ENCODE measurements at places on chromosomes 4 and X. TPM values are rescaled to one million over a fixed set of nuclear protein-coding genes. Genes with fewer than 3 reads are reported as not detected.

NR0B1 gene
- not detected for total RNA-seq

NUDT11 gene
- 0.10 TPM for total RNA-seq

SFRP2 gene
- 5.2 TPM for total RNA-seq

SPARCL1 gene
- 154 TPM for total RNA-seq

FAM9B gene
- total RNA-seq: not detected

CXCL10 gene
- total RNA-seq: 0.40 TPM

ARSJ gene
- total RNA-seq: 1.4 TPM

GABRE gene
- total RNA-seq: 17.1 TPM

RASSF6 gene
- total RNA-seq: not detected

BEX1 gene
- total RNA-seq: 1.6 TPM

RNF150 gene
- total RNA-seq: 131 TPM

REPS2 gene
- total RNA-seq: 5.7 TPM

LRP2BP gene
- 3.2 TPM for total RNA-seq

DUSP21 gene
- total RNA-seq: not detected

DGKK gene
- total RNA-seq: not detected

PAGE4 gene
- not detected for total RNA-seq

FMR1NB gene
- not detected for total RNA-seq

XPNPEP2 gene
- 2.2 TPM for total RNA-seq

XAGE2 gene
- total RNA-seq: not detected

F11 gene
- 0.37 TPM for total RNA-seq

P2RY4 gene
- 0.16 TPM for total RNA-seq

NPNT gene
- 10.0 TPM for total RNA-seq

LNX1 gene
- total RNA-seq: 2.0 TPM

DOCK11 gene
- 4.0 TPM for total RNA-seq

USP38 gene
- total RNA-seq: 24.1 TPM

FGF16 gene
- total RNA-seq: not detected

WNK3 gene
- total RNA-seq: 0.37 TPM

USP17L30 gene
- not detected for total RNA-seq

KCTD8 gene
- 0.30 TPM for total RNA-seq

PAGE1 gene
- total RNA-seq: not detected

MID1 gene
- total RNA-seq: 11.0 TPM

PRR32 gene
- 0.24 TPM for total RNA-seq

FGFRL1 gene
- 36.6 TPM for total RNA-seq

TMPRSS11F gene
- not detected for total RNA-seq

IL13RA1 gene
- 29.5 TPM for total RNA-seq

RBM41 gene
- total RNA-seq: 14.3 TPM

CLDN34 gene
- not detected for total RNA-seq

MAGEA6 gene
- not detected for total RNA-seq

HMX1 gene
- total RNA-seq: not detected

DGKQ gene
- 5.2 TPM for total RNA-seq

WAS gene
- total RNA-seq: 0.86 TPM

MAGEB2 gene
- total RNA-seq: not detected

GAGE13 gene
- not detected for total RNA-seq

APLN gene
- 27.1 TPM for total RNA-seq

DNAJB14 gene
- 11.7 TPM for total RNA-seq

ERAS gene
- total RNA-seq: not detected

PWWP3B gene
- total RNA-seq: 16.8 TPM

CXCL3 gene
- total RNA-seq: 5.1 TPM

SHROOM2 gene
- total RNA-seq: 1.7 TPM
